CD4-positive, alpha-beta T cell treated with Interleukin-2 at 100 ng/mL for 4 hours (primary cell): ENCODE measurements at places on chromosomes 2 and 18.

DNA sequence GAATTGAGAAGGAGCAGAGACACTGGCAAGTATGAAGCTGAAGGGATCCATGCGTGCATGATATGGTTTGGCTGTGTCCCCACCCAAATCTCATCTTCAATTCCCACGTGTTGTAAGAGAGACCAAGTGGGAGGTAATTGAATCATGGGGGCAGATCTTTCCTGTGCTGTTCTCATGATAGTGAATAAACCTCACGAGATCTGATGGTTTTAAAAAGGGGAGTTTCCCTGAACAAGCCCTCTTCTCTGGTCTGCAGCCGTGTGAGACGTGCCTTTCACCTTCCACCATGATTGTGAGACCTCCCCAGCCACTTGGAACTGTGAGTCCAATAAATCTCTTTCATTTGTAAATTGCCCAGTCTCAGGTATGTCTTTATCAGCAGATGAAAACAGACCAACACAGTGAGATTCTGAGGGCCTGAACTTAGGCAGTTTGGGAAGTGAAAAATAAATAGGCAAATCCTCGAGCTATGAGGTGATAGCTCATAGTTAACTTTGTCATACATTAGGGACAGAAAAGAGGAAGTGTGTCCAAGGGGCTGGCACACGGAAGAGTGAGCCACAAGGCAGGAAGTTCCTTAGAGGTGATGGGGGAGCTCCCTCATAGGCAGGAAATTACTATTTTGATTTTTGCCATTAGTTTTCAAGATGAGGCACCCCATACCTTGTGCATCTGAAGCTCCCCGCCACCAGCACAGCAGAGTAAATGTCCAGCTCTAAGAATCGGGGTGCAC lies 658.8 kb upstream of the ID2 start:
- DNase-seq: no peak

GRCh38 chr2:128720080-128721022 lies 401.7 kb upstream of the HS6ST1 start:
- DNase-seq: no peak

- no peak for DNase-seq
These were observed 1.4 kb downstream of the RBKS start for GRCh38 chr2:27888790-27889189.

DNA sequence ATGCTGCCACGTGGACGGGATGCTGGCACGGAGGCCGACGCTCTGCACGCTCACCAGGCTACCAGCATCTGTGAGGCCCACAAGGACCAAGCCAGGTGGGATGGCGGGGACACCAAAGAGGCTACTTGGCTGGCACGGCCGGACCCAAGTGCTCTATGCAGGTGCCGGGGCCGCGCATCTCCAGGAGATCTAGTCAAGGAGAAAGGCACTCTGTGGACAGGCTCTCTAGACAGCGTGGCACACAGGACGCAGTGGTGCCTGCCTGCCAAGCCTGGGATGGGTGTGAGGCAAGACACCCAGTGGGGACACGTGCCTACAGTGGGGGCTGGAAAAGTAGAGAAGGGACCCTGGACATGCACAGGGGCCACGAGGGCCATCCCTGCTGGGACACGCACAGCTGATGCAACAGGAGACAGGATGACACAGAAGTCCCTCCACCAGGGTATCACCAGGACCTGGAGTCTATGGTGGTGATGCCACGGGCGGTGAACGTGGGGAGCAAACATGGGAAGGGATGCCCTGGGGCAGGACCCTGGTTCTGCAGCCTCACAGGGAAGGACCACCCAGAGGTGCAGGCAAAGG lies 28.5 kb downstream of the ZNF516 start:
- DNase-seq: no peak

- no peak for DNase-seq
These were observed 228.6 kb upstream of the STK17B start for GRCh38 chr2:196399722-196400691.

- no peak for DNase-seq
These were observed 1988.8 kb upstream of the PIK3C3 start for GRCh38 chr18:39966275-39966674.

DNA sequence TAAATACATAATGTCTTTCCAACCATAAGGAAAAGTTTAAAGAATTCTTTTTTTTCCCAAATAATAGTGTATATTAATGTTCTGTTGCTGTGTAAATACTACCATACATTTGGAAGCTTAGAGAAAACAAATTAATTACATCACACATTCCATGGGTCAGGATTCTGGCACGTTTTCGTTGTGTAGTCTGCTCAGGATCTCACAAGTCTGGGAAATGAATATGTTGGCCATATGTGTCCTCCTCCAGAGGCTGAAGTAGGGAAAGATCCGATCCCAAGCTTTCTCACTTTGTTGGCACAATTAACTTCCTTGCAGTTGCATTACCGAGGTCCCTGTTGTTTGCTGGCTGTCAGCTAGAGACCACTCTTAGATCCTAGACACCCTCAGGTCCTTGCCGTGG lies 83.9 kb downstream of the RPRM start:
- no peak for DNase-seq

DNA sequence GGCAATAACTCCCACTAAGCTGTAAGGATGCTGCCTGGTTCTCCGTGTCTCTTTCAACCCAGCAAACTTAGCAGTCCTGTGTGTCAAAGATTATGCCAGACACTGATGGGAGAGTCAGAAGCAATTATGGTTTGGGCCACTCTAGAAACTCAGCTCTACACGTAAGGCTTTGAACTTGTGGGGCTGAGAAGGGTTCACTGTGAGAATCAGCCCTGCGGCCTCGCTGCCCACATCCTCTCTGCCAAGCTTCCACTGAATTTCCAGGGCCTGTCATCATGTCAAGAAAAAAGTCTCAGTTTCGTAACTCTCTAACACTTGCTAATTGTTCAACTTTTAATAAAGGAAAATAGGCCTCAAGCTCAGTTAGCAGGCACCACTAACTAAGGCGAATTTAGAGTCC lies 308.8 kb upstream of the LYPD1 start:
- DNase-seq: no peak

DNA sequence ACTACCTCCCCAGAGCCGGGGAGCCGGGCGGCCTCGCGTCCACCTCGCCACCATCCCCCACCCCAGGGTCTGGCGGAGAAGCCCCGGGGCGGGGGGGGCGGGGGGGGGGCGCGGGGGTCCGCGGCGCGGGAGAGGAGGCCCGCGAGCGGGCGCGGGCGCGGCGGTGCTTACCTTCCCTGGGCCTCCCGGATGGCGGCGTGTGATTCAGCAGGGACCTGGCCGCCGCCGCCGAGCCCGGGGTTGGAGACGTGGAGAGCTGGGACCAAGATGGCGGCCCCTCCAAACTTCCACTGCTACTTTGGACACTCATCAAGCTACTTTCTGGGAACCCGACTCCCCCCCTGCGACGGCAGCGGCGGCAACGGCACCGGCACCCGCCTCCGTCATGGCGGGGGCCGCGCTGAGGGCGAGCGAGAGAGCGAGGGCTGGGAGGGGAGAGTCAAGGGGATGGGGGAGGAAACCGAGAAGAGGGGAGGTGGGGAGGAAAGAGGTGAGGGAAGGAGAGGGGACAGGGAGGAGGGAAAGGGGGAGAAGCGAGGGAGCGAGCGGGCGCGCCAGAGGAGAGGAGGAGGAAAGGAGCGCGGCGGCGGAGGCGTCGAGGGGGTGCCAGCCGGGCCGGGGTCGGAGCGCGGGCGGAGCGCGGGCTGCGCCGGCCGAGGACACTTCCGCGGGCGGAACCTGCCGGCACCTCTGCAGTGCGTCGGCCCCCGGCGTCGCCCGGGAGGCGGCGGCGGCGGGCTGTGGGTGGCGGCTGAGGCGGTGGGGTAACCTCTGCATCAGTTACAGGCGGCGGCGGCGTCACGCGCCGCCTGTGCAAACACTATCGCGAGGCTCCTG lies at the start of gene TLK1:
TSS of gene TLK1 (minus strand) at position 775 of the 837 bp plus-strand sequence. CDS start at position 310, 465 bp downstream.
- peak; percentile 63 for DNase-seq

DNA sequence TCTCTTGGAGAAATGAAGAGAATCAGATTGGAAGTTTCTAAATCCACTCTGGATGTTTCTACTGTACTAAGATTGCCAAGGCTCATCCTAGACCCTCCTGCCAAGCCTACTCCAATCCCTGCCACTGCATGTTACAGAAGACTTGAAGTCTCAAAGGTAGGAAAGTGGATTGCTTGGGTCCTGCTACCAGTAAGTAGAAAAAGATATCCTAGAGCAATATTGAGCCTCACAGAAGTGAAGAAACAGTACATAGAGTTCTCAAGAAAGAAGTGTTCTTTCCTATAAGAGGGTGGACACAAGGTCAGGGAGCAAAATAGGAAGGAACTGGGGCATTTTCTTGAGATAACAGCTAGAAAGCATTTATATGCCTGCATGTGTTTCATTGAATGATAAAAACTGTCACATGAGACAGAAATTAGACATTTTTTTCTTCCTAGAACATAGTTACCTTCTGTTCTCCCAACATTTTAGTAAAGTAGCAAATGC lies 232.9 kb downstream of the RBM43 start:
- DNase-seq: no peak

DNA sequence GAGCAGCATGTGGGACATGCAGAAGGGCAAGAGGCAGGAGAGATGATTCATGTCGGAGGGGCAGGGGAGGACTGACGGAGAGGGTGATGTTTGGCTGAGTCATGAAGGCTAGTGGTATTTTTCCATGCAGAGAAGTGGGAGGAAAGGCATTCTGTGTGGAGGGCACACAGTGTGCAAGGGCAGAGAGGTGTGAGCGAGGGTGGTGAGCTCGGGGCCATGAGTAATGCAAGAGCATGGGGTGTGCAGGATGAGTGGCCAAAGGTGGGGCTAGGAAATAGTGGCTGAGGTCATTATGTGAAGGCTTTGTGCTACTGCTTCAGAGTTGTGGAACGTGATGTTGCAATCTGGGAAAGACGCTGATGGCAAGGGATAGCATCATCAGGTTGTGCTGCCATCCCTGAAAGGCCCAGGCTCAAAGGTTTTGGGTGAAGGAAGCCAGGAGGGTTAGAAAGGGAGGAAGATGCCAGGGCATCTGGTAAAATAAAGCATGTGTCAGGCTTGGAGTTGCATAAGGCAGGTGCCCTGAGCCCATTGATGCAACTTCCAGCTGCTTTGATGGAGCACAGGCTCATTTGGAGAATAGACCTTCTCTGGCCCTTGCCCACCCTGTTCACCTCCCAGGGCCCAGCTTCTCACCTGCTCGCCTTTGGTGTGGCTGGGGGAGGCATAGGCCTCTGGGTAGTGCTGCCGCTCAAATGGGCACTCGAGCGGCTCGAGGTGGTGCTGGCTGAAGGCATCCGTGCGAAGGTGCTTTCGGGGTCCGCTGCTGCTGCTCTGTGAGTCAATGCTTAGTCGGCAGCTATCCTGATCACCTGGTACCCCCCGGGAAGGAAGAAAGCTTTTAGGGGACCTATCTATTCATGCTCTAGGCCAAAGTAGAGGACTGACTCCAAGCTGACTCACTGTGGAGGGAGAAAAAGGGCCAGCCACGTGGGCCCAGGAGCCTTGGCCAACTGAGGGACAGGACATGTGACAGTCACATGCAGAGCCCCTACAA lies 37.5 kb downstream of the PAX8 start:
- DNase-seq: no peak

GRCh38 chr2:172938713-172939375 lies 136.8 kb upstream of the MAP3K20 start:
- DNase-seq: no peak

DNA sequence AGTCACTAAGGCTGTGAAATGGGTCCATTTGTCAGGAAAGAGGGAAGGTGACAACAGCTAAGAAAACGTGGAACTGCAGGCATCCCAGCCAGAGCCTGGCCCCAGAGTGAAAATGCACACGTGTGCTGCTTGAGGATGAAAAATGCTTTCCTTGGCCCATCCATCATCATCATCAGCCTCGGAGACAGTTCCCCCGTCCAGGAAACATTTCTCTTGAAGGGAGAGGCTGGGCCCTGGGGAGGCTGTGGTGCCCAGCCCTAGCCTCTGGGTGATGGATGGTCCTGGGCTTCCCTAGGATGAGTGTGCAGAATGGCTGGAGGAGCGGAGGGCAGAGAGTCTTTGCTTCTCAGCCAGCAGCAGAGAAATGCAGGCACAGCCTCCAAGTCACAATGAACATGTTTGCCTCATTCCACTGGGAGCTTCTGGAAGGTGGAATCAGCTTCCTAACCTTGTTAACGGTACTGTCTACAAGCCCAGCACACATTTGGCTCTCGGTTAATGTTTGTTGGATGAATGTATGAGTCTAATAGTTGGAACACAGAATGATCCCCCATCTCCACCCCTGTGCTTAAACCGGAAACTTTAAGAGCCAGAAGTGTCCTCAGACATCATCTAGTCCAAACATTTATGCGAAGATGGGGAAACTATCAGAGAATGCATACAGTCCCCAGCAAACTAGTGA lies 164.0 kb downstream of the RDH14 start:
- no peak for DNase-seq

GRCh38 chr2:177036747-177037146 lies 175.8 kb upstream of the HNRNPA3 start:
- no peak for DNase-seq

DNA sequence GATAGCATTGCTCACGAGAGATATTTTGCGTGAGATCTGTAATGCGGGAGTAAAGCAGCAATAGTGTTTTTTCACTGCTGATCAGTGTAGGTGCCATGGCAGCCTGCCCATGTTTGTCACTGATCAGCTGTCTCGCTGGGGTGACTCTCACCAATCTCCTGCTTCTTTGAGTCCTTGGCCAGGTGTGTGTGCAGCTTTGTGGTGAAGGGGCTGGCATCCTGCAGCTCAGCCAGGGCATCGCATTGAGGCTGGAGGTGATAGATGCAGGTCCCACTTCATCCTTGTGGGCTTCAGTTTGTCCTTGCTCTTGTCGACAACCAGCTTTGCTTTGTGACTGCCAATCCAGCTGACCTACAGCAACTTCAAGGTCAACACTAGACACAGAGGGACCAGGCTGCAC lies 258.3 kb upstream of the CXCR4 start:
- peak; percentile 17 for DNase-seq

DNA sequence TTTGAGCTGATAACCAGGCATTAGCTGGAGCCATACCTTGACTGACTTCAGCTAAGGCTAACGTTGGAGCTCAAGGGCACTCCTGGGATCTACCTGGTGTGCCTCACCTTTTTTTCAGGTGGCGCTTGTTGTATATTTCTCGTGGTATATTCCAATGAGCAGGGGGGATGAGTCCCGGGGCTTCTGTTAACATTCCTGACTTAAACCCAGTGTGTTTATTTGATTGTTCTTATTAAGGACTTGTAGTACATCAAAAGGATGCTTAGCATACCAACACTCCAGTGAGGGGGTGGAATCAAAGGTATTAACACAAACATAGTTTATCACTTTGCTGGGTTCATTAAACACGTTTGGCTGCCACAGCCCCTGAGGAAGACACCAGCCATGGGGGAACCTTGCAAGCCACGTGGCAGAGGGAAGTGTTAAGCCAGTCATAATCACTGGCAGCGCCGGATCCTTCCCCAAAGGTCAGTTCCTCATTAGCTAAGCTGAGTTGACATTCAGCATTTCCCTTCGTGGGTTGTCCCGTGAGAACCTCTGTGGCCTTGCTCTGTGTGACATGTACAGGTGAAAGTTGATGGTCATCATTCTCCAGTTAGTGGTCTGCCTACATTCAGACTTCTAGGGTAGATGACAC lies 119.5 kb upstream of the MCFD2 start:
- DNase-seq: peak; percentile 11

GRCh38 chr2:45275806-45276205 lies 266.6 kb upstream of the SIX2 start:
- no peak for DNase-seq
